ENCODE measurements at places on chromosomes 1 and 21.

GRCh38 chr1:26959722-26960624 is at the start of gene KDF1:
TSS of gene KDF1 (minus strand) at chr1:26960468. CDS start at chr1:26952380, 8,088 bp downstream.
- no peak for DNase-seq

GRCh38 chr1:25714372-25714931 is 85.5 kb upstream of the SELENON start:
- DNase-seq = no peak

- DNase-seq = no peak
Observed at GRCh38 chr1:217911908-217912307, 280.8 kb downstream of the SPATA17 start.

- no peak for DNase-seq
Observed at GRCh38 chr1:48532976-48533375, 61.0 kb upstream of the SPATA6 start.

- no peak for DNase-seq
Observed at GRCh38 chr21:44630440-44630839, 3.5 kb downstream of the KRTAP10-9 start.

DNA sequence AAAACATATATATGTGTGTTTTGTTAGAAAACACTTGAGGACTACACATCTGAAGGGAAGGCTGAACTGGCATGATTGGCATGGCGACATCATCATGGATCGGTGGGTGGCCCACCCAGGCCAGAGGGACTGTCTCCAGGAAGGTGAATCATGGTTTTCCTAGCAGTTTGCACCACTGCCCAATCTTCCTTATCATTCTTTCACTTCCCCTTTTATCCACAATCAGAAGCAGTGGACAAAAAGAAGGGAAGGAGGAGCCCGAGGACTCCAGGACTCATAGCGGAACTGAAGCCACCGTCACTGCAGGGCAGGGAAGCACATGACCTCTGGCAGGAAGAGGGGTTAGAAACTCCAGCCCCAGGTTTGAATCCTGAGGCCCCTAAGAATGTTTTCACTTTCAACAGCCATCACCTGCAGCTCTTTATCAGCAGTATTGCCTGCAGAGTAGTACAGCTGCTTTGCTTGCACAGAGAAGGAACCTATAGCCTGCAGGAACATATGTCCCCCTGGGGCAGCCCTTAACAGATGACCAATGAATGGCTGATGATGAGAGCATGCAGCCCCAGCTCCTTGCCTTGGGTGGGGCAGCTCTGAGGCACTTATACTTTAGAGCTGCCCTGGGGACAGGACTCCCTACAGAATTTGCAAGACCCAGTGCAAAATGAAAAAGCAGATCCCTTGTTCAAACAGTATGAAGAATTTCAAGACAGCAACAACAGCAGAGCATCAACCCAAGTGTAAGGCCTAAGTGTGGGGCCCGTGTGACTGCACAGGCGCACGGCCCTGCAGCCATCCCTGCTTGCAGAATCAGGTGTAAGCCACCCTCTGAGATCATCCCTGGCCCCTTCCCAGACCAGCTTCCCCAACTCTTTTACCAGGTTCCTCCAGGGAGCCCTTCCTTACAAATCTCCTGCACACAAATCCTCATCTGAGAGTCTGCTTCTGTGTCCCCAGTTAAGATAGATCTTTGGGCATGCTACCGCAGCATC is 241.8 kb upstream of the IRF2BP2 start:
- DNase-seq = no peak

DNA sequence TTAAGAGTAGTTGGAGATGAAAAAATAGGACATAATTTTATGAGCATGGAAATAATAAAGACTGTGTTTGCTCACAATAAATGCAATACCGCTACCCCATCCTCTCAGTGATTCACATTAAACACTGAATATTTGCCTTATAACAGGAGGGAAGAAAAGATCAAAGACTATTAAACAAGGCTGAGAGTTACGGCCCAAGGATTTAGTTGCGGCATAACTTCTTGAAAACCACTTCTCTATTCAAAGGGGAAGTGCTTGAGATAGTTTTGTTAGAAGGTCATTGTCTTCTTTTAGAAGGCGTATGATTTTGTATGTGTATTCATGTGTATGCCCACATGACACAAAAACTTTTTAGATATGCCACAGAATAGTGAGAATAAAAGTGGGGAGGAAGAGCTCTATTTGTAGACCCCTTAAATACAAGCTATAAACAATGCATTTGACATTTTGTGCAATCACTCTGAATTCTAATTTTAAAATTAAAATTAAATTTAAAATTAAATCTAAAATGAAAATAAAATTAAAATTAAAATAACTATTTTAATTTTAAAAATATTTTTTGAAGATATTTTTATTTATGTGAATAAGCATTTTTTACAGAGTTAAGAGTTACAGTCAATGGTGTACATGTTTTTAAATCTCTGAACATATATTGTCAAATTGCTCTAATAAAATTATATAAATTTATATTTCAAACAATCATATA is 986.6 kb upstream of the ADAMTS5 start:
- DNase-seq = no peak

DNA sequence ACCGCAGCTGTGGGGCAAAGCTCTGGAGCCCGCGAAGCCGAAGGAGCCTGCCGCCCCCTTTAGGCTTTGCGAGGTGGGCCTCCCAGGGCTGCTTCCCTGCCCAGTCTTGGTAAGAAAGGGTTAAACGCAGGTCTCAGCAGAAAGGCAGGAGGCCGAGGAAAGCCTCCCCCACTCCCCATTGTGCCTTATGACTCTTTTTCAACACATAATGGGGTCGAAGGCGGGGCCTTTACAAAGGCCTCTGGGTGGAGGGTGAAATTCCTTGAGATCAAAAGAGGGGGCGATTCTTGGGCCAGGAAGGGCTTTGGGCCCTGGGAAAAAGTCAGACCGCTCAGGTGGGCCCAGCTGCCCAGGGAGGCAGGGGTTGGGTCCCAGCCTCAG is 880 bp downstream of the ALPL start:
- no peak for DNase-seq

- DNase-seq = no peak
Observed at GRCh38 chr1:85612704-85613361, 32.3 kb downstream of the CCN1 start.

DNA sequence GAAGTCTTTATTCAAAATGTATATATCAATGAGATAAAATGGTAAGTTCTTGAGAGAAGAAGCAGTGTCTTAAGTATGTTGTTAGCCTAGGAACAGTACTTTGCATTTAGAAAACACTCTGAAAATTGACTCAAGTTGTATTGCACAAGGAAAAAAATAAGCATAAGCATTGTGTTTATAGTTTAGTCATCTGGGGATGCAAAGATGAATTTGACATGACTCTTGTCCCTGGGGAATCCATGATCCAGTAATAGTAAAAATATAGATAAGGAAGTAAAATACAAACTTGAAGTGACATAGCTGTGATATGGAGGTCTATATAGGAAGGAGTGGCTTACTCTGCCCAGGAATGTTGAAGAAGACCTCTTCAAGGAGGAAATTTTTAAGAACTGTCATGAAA is 185.0 kb upstream of the PTBP2 start:
- no peak for DNase-seq

DNA sequence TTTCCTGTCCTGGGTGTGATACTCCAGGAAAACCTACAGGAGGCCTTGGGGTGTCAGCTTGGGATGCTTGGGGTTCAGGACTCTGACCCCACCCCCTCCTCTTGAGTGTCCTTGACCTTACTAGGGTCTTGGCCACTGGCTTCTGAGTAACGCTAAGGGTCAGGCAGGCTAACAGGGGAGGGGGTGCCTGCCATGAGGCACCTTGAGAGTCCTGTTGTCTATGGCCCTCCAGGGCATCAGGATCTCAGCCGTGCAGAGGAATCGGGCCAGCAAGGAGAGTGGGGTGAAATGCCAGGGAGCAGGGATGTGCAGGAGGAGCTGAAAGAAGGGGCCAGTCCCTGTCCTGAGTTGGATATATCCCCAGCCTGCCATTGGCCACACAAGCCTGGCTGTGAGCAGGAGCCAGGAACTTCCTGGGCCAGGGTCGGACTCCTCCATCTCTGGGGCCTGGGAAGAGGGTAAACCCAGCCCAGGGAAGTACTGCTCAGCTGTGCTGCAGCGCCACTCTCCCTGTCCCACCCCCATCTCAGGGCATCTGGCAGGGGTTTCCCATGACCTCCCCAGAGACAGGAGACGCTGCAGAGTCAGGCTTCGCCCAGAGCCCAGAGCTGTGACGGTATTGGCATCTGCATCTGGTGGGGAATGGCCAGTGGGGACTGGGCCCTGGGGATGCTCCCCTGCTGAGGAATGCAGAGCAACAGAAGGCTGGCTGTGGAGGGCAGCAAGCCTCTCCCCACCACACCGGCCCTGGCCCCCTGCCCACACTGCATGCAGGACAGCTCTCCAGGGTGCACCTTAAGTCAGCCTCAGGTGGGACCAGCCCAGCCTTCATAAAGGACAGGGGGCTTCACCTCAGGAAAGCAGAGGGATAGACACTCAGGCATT is 6.3 kb downstream of the KIF21B start:
- no peak for DNase-seq

- no peak for DNase-seq
Observed at GRCh38 chr1:220791956-220792355, 5.2 kb downstream of the MTARC1 start.

- DNase-seq = no peak
Observed at GRCh38 chr1:108082001-108082400, 117.0 kb upstream of the VAV3 start.

Measured in hematopoietic multipotent progenitor cell treated with erythropoietin and hydrocortisone succinate and interleukin-3 and kit ligand, for 17 days (in vitro differentiated cells).